ENCODE measurements at places on chromosomes 16 and 17.

DNA sequence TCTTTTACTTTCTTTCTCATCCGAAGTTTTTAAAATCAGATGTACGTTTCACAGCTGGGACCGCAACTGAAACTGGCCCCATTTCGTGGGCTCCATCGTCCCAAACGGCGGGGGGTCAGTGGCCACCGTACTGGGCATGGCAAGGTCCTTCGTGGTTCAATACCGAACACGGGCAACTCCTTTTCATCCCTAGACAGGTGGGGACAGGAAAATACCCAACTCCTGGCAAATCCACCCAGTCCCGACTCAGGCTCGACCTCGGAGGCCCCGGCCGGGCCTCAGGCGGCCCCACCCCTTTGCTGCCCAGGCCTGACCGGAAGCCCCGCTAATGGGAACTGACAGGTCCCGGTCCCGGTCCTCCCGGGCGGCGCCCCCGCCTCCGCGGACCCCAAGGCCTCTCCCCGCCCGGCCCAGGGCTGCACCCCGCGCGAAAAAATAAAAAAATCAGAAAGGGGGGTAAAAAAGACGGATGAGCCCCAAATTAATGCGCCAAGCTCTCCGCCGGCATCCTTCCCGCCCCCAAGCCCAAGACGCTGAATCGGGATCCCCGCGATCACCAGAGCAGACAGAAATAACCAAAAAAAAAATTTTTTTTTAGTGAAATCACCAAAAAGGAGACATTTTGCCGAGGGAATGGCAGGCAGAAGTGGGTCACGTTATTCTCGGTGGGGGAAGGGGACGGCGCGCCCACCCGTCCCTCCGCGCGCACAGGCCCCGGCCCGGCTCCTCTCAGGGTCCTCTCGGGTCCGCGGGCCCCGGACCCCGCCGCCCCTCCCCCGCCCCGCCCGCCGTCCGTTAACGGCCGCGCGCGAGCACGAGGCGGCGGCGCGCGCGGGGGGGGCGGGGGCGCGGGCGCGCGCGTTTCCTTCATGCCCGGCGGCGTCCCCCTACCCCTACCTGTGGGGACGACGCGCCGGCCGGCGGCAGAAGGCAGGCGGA is 562 bp downstream of the ZC3H7A start:
- peak; percentile 19 for DNase-seq

DNA sequence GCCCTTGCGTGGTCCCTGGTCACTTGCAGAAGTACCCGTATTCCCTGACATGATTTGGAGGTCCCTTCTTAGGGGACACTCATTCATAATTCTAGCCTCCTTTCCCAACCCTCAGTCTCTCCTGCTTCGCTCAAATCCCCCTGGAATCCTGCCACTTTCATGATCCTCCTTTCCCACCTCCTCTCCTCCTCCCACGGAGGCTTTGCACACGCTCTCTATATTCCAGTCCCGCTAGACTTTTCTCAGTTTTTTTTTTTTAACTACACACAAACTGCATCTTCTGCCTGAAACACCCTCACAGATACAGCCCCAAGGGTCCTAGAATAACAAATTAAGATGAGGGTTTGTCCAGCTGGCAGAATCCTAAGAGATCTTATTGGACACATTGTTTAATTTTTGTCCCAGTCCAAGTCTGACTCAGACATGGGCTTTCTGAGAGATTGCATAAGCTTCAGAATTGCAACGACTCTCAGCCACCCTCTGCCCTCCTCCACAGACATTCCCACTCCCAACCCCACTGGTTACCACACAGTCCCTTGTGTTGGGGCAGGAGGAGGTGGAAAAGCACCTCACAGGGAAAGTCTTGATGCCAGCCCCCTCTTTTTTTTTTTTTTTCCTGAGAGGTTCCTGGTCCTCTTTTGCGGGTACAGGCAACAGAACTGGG is 739.5 kb upstream of the EEF2KMT start:
- DNase-seq = no peak

DNA sequence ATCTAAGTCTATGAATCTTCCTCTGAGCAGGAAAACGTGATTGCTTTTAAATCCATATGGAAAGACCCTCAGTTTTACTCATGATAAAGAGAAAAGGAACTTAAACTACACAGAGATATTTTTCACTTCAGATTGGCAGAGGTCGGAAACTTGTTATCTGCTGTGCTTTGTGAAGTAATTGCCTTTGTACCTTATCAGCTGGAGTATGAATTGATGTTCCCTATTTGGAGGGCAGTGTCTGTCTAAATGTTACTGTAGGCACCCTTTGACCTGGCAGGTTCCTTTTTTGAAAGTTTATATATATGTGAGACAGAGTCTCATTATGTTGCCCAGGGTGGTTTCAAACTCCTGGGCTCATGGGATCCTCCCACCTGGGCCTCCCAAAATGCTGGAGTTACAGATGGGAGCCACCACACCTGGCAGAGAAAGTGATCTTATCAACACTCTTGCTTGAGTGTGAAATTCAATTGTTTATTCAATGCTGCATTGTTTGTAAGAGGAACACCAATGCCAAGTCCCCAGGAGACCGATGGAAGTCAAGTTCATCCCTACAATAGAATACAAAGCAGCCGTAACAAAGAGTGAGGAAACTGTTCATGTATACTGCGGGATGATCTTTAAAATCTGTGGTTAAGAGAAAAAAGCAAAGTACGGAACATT is 52.3 kb downstream of the ABCC1 start:
- no peak for DNase-seq

- DNase-seq = no peak
These were observed 37.8 kb downstream of the PAFAH1B1 start for GRCh38 chr17:2631211-2631610.

- DNase-seq = no peak
These were observed 473.4 kb downstream of the SOX9 start for GRCh38 chr17:72594248-72594647.

DNA sequence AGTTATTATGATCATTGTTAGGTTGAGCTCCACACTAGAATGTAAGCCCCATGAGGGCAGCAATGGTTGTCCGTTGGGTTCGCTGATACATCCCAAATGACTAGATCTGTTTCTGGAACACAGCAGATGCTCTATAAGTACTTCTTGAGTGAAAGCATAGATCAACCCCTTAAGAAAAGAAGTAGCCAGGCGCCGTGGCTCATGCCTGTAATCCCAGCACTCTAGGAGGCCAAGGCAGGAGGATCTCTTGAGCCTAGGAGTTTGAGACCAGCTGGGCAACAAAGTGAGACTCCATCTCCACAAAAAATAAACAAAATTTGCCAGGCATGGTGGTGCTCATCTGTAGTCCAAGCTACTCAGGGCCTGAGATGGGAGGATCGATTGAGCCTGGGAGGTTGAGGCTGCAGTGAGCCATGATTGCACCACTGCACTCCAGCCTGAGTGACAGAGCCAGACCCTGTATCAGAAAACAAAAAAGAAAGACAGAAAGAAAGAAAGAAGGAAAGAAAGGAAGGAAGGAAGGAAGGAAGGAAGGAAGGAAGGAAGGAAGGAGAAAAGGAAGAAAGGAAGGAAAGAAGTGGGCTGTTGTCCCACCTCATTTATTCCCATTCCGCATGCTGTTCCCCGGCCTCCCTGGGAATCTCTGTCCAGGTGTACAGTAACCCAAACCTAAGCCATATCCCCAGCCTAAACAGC is 54.4 kb upstream of the RPL38 start:
- no peak for DNase-seq

GRCh38 chr17:72514891-72515290 is 394.1 kb downstream of the SOX9 start:
- DNase-seq = no peak

DNA sequence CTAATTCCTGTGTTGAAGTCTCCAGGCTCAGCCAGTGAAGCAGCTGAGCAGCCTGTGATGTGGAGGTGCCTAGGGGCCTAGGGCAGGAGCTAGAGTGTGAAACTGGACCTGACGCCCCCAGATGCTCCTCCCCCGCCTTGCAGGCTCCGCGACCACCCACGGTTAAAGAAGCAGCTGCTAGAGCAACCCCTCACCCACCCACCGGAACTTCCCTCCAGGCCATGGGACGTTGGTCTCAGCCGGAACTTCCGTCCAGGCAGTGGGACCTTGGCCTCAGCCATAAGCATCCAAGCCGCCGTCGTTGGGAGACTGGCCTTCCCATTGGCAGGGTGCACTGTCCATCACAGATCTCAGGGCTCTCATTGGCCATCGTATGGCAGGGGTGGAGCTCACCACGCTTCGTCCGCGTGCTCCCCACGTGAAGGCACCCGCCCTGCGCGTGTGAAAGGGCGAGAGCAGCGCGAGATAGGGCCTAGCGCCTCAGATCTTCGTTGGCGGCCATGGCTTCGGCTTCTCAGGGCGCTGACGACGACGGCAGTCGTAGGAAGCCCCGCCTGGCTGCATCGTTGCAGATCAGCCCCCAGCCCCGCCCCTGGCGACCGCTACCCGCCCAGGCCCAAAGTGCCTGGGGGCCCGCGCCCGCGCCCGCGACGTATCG is at the start of gene ADAD2:
Gene ADAD2, plus strand, starts transcription at position 427 of the 658 bp plus-strand sequence. Its CDS starts 74 bp downstream, at position 501.
- no peak for DNase-seq

- DNase-seq = no peak
These were observed 1.1 kb downstream of the SLFN13 start for GRCh38 chr17:35447499-35447898.

DNA sequence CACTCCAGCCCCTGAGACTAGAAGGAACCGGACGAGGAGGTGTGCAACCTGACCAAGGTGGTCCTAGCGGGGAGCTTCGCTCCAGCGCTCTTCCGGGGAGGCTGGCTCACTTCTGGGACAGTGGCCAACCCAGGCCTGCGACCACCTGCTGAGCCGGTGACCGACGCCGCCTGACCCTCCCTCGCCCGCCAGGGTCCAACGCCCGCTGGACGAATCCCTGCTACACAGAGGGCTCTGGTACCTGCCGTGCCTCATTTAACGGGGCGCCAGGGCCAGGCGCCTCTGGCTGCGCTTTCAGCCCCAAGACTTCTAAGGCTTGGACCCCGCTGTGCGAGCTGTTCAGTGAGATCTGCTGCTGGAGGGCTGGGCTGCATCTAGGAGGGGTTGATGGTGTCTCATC is 99.5 kb upstream of the KCNJ18 start:
- no peak for DNase-seq

- DNase-seq = no peak
These were observed 824 bp downstream of the SOX8 start for GRCh38 chr16:982145-983043.

DNA sequence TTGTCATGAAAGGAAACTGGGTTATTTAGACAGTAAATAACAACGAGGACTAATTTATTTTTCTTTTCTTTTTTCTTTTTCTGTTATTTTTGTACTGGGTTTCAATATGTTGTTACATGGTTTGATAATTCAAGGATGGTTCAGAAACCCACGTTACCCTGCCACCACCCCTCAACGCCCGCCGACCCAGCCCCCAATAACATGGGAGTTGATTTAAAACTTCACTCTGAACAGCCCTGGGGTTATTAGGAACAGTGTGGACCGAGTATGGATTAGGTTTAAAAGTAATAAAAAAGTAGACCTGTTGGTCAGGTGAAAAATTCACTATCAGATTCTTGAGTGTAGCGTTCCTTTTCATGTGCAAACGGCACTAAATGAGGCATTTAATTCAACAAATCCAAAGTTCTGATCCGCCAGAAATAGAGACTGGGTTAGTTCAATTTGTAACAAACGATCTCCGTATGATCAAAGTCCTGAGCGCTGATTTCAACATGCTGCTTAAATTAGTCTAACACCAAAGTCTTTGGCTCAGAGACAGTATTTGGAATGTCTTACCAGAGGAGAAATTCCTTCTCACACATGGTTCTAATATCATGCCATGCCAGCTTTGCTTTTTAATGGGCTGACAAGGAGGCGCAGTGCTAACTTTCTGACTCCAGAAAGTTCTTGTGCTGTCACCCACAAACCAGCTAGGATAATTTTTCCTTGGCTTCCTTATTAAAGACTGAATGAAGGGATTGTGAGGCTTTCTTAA is 173.1 kb upstream of the IRX3 start:
- no peak for DNase-seq

DNA sequence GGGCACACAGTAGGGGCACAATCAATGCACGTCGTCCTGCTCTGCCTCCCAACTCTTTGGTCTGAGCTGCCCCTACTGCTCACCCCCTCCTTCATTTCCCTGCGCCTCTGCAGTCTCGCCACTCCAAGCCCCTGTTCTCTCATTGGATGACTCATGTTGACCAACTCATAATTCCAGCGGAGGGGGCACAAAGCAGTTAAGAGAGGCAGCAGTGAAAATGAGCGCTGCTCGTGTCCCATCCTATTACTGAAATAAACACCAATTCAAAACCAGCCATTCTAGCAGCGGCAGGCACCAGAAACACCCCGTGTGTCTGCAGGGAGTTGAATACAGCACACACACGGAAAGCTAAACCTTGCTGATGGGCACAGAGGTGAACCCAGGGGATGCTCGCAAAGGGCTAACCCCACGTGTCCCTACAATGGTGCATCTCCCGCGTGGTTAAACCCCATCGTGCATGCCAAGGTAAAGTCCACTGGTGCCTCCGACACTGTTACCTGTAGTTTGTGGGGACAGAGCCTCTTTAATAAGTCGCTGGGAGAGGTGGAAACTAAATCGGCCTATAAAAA is 310.4 kb downstream of the XYLT1 start:
- DNase-seq = no peak

- no peak for DNase-seq
These were observed 44.0 kb upstream of the CBX4 start for GRCh38 chr17:79883202-79883601.

DNA sequence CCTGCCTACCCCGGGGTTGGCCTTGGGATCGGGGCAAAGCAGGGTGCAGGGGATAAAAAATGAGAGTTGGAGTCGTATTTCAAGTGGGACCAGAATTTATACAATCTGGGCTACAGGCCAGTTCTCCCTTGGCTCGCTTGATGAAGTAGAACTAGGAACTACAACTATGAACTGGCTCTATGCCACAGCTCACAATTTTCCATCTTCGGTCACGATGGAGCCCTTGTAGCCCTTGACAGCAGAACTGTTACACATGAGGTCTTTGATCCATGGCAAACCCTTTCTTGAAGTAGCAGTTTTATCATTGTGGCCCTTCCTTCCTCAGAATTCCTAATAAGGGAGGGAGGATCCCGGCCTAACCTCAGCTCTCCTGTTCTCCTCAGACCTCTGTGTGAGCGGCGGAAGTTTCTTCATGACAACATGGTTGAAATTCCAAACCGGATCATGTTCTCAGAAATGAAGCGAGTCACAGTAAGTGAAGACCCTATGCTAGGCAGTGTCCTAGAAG is 17.1 kb downstream of the LIG3 start:
- no peak for DNase-seq

DNA sequence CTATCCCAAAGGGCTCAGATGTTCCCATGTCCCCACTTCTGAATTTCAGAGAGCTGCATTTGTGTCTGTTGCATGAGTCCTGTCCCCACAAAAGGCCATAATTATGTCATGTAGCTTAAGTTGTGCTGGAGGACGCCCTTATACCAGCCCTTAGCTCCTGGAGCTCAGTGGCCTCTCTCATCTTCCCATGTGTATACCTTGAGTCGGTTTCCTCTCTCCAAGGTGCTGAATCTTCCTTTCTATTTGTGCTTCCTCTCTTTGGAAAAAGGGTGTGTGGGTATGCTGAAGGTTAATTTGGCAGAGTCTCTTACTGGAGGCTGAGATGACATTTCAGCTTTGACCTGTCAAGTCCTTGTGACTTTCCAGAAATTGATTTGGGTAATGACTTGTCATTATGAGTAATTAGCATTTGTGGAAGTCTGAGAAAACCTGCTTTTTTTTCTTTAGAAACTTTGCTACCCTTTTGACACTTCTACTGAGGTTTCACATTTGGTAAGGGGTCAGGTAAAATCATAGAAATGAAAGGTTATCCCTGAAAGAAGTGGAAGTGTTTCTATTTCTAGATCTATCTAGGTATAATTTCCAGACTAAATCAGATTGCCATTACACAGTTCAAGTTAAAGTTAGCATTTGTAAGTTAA is 185.4 kb downstream of the ABCC12 start:
- no peak for DNase-seq

All from stimulated activated CD8-positive, alpha-beta memory T cell treated with anti-CD3 and anti-CD28 coated beads, Interleukin-12 subunit alpha, Interleukin-12 subunit beta, amount 100 ng/mL, for 4 hours (primary cell).